ENCODE measurements at places on chromosomes 7 and 10. TPM values are rescaled to one million over a fixed set of nuclear protein-coding genes. Genes with fewer than 3 reads are reported as not detected.

Gene HOXA7
- total RNA-seq: not detected

DNA sequence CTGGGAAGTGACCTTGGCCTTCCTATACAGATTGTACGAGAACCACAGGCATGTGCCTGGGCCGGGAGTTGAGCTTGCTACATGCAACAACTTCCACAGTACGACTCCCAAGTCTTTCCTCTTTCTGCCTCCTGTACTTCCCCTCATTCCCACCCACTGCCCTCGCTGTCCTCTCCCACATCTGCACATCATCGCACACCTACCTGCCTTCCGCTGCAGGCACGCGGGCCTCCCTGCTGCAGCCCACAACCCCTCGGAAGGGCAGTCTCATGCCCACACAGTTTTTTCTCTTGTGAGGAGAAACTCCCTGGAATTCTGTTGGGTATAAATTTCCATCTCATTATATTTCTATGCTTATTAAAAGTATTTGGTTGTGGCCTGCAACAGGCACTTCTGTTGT, 117.2 kb downstream of the ACTR3B start:
- no peak for DNase-seq

- DNase-seq: no peak
These were observed 61.9 kb downstream of the COL13A1 start for GRCh38 chr10:69863580-69863979.

Gene HKDC1
- not detected for total RNA-seq

Gene ZDHHC16
- 41.5 TPM for total RNA-seq

GRCh38 chr7:50405221-50405620, 44.9 kb downstream of the FIGNL1 start:
- peak; percentile 58 for DNase-seq
